ENCODE measurements at places on chromosomes 1 and 21. TPM values are rescaled to one million over a fixed set of nuclear protein-coding genes. Genes with fewer than 3 reads are reported as not detected.

The PCAT6 gene
- 4.4 TPM for polyA plus RNA-seq

The AVPR1B gene
- 0.07 TPM for polyA plus RNA-seq

The BRDT gene
- not detected for polyA plus RNA-seq

The ACTN2 gene
- 0.13 TPM for polyA plus RNA-seq

The FCAMR gene
- polyA plus RNA-seq = not detected

The PLPP3 gene
- polyA plus RNA-seq = 51.9 TPM

The ANGPTL7 gene
- not detected for polyA plus RNA-seq

The CFH gene
- 0.03 TPM for polyA plus RNA-seq

The MRPL55 gene
- polyA plus RNA-seq = 74.8 TPM

The PKNOX1 gene
- polyA plus RNA-seq = 18.1 TPM

The PLD5 gene
- not detected for polyA plus RNA-seq

The FCGR2B gene
- polyA plus RNA-seq = not detected

The OR10J1 gene
- polyA plus RNA-seq = not detected

The LAX1 gene
- not detected for polyA plus RNA-seq

The REN gene
- 0.05 TPM for polyA plus RNA-seq

The NR5A2 gene
- polyA plus RNA-seq = 0.24 TPM

The NR0B2 gene
- 203 TPM for polyA plus RNA-seq

The ADCY10 gene
- polyA plus RNA-seq = not detected

The KRTAP19-3 gene
- polyA plus RNA-seq = not detected

The FNDC5 gene
- polyA plus RNA-seq = 1.4 TPM

The MCOLN3 gene
- 0.03 TPM for polyA plus RNA-seq

The RHD gene
- polyA plus RNA-seq = 0.09 TPM

The RGS16 gene
- polyA plus RNA-seq = not detected
